ENCODE measurements at places on chromosomes 4 and X.

DNA sequence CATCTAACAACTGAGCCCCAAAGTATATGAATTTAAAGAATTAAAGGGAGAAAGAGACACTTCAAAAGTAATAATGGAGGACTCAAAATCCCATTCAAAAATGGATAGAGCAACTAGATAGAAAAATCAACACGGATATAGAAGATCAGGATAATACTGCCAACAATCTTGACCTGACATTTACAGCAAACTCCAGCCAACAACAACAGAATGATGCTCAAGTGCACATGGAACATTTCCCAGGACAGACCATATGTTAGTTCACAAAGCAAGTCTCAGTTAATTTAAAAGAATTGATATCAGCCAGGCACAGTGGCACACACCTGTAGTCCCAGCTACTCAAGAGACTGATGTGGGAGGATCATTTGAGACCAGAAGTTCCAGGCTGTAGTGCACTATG, 72.0 kb upstream of the SMARCAD1 start:
- DNase-seq = no peak

- DNase-seq = no peak
Observed at GRCh38 chr4:27154706-27155105, 294.1 kb downstream of the STIM2 start.

- DNase-seq = no peak
Observed at GRCh38 chr4:86089053-86089452, 270.8 kb downstream of the MAPK10 start.

- no peak for DNase-seq
Observed at GRCh38 chr4:1094336-1094690, 19.1 kb downstream of the RNF212 start.

DNA sequence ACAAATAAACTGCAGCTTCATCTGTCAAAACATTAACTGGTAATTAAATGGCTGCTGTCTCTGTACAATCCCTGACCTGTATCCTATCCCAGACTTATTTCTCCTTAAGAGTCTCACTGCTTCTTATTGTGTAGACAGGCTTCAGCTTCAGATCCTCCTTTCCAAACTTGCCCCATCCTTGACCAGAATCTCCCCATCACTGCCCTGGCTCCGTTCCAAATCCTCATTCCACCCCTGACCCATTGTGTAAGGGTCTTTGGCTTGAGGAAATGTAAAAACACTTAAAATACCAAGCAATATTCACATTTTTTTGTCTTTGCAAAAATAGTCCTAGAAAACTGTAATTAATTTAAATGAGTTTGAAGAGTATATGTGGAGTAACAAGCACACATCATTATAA, 152.6 kb upstream of the VEGFC start:
- DNase-seq = no peak

GRCh38 chr4:128334256-128334655, 46.6 kb upstream of the PGRMC2 start:
- no peak for DNase-seq

Measured in ascending aorta (tissue), 2 donors.